ENCODE measurements at places on chromosomes 3 and 15.

GRCh38 chr3:46213201-46213600 lies 5.1 kb upstream of the CCR1 start:
- no peak for DNase-seq

DNA sequence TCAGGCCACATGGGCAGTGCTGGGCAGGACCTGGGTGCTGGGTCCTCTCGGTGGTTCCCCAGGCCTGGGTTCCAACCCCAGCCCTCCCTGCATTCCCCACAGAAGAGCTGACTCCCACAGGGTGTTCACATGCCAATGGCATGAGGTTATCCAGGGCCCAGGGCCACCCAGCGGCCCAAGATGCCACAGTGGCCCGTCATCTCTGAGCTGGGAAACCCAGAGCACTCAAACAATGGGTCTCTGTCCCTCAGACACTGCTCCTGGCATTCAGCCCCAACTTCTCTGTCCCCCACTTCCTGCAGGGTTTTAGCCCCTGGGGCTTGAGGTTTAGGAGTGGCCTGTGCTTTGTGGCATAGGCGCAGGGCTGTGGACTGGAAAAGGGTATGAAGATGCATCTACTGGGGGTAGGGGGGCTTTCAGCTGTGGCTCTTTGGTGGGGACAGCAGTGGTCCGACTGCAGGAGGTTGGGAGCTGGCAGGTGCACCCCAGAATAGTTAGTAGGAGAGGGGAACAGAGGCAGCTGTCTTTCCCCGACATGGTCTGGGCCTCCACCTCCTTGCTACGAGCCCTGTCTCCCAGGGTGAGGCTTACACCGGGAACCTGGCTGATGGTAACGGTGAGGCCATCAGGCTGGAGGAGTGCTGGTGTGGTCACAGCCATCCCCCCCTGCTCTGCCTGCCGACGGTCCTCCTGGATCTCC lies 1.7 kb downstream of the CCDC9B start:
- DNase-seq, result no peak

DNA sequence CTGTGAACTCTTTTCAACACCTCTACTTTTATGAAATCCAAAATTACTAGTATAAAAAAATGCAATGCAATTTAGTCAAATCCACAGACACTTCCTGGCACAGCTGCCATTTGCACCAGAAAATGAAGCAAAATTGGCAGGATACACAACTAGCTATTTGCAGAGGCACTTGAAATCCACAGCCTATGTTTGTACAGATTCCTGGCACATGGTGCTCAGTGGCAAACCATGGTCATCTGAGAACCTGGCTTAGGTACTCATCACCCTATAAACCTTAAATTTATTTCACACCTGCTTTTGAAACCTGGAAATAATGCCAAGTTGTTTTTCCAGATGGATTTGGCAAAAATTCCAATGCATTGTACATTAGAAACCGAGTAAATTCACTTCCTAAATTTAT lies 20.2 kb upstream of the PPM1L start:
- no peak for DNase-seq

GRCh38 chr3:38003371-38003816 lies 12.8 kb downstream of the VILL start:
- no peak for DNase-seq

- no peak for DNase-seq
Measured at GRCh38 chr15:39110336-39110735, 470.5 kb upstream of the THBS1 start.

DNA sequence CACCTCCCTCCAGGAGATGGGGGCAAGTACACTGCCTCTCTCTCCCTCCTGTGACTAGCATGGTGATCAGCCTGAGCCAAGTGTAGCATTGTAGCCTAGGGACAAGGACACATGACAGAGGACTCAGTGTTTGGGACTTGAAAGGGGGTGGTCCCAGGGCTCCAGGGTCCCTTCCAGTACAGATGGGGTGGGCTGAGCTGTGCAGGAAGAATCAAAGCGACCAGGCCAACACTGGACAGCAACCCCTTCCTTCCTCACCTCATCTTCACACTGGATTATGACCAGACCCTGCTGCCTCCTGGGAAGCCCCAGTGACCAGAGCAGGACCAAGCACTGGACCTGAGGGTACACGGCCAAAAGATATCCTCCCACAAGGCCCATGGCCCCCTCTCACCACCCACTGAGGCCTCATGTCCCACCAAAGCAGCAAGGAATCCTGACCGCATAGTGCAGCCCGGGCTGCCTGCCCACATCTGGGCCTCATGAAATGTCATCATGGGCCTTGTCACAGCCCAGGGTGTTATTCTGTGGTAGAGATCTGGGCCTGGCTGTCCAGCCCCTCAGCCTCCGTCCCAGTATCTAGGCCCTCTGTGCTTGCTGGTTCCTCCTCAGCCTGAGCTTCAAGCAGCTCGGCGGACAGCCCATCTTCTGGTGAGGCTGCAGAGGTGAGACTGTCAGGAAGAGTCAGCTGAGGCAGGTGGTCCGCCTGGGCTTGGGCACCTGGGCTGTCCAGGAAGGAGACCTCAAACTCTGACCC lies 9.5 kb downstream of the GORASP1 start:
- no peak for DNase-seq

DNA sequence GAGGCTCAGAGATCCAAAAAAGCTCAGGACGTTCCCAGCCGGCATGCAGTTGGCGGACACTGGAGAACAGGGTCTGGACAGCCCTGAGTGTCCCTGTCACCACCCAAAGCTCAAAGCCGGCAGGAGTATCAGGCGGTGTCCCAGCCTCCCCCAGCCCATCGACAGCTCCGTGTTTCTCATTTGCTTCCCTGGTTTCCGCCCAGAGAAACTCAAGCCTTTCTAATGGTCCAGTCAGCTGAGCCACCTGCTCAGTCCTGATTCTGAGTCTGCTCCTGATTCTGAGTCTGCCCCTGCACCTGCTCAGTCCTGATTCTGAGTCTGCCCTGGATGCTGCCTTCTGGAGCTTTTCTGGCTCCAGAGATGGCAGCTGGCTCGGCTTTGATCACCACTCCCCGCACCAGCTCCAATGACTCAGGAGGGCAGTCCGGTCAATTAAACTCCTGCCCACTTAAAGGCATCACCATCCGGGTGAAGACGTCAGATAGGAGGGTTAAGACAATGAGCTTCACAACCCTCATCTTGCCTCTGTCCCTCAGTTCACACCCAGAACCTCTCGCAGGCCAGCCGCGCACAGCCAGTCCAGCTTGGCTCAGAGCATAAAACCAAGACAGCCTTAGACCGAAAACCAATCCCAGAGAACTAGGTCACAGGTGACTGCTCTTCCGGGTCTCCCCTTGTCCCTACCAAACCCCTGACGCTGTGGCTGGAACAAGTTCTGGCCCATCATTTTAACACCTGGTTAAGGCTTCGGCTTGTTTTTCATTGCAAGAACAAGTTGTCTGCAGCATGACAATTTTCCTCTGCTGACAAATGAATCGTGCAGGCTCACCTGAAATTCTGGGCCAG lies 6.8 kb downstream of the PCSK6 start:
- no peak for DNase-seq

- DNase-seq, result no peak
Measured at GRCh38 chr3:188178293-188178936, 24.5 kb downstream of the LPP start.

- no peak for DNase-seq
Measured at GRCh38 chr3:4730719-4731118, 237.6 kb downstream of the ITPR1 start.

DNA sequence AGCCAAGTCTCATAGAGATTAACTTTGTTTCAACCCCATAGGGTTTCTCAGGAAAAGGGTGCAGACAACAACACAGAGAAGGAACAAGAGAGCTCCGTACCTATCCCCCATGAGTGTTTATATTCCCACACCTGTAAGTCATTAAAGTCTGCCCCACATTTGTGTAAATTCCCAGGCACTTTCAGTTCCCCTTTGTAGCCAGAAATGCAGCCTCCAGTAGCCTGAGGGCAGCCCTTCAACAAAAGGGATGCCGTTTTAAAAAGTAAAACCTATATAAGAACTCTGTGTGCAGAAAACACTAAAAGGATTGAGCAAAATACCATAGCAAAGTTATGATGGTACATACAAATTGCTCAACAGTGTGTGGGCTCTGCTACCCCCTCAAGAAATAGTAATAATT lies 59.7 kb upstream of the TMEM108 start:
- DNase-seq, result no peak

DNA sequence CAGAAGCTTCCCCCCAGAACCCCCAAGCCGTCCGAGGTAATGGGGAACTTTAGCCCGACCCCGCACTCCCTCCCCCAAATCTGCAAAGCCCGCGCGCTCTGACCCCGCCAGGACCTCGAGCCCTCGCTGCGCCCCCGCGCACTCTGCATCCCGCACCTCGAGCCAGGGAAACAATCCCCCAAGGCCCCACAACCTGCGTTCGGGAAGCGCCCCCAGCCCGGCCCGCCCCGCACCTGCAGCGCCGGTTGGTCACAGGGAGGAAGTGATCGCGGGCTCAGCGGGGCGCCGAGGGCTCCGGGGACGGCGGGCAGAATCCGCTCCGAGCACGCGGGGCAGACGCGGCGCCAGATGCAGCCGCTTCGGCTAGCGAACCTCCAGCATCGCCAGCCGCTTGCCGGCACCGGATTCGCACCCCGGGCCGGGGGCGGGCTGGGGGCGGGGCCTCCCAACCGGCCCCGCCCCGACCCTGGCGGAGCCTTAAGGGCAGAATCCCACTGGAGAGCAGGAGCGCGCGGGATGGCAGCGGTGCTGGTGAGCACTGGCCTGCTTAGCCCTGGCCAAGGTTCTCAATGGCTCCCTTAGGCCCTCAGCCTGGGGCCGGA lies at the start of gene CAMKV:
CAMKV (minus strand) TSS at position 382 of the 602 bp plus-strand sequence. CDS start 7,518 bp downstream, outside the sequence.
- no peak for DNase-seq

GRCh38 chr3:169117264-169117663 lies 546.2 kb downstream of the MECOM start:
- DNase-seq, result no peak

- no peak for DNase-seq
Measured at GRCh38 chr3:52537165-52537620, 788 bp downstream of the UQCC5 start.

DNA sequence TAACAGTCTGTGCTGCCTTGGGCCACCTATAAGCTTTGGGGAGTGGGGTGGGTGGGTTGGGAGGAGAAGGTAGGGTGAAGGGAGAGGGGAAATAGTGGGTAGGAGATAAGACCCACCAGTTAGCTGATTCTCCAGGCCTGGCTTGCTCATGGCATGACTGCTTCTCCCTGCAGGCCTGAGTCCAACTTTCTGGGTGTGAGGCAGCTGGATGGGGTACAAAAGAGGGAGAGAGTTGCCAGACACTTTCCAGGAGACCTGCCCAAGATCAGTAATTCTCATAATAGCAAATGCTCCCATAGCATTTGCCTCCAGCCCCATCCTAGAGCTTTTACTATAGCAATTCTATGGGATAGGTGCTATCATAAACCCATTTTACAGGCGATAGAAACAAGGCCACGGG lies 7.7 kb downstream of the CGNL1 start:
- no peak for DNase-seq

DNA sequence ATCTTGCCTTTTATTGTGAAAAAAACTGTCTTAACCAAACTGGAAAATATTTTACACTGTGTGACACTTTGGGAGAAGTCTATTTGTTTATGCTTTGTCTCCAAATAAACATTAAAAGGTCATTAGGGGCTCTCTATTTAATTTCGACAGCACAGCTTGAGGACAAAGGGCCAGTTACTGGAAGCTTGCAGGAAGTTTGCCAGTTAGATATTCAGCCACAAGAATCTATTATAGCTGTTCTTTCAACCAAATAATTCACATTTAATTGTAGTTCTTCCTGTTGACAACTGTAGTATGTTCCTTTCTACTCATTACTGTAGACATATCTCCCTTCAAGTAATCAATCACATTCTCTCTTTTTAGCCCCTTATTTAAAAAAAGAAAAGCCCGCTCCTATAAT lies 6.1 kb downstream of the CP start:
- DNase-seq, result no peak

- no peak for DNase-seq
Measured at GRCh38 chr15:64461721-64462162, 1.4 kb downstream of the ZNF609 start.

GRCh38 chr3:140904521-140904920 lies 37.1 kb upstream of the SLC25A36 start:
- DNase-seq, result no peak

DNA sequence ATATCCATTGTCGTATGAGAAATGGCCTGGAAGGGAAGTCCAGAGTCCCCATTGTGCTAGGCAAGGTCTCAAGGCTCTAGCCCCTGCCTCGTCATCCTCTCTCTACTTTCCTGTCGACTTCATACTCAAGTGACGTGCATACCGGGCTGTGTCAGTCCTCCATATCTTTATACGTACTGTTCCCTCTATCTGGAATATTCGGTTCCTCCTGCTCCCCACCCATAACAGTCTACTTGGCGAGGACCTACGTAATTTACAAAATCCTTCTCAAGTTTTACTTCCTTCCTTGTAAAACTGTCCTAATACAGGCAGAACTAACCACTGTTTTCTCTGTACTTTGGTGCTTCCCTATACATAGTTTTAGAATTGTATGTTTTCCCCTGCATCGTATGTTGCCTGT lies 2.2 kb upstream of the ALPK3 start:
- no peak for DNase-seq

- no peak for DNase-seq
Measured at GRCh38 chr15:29533647-29534046, 264.0 kb upstream of the NSMCE3 start.

DNA sequence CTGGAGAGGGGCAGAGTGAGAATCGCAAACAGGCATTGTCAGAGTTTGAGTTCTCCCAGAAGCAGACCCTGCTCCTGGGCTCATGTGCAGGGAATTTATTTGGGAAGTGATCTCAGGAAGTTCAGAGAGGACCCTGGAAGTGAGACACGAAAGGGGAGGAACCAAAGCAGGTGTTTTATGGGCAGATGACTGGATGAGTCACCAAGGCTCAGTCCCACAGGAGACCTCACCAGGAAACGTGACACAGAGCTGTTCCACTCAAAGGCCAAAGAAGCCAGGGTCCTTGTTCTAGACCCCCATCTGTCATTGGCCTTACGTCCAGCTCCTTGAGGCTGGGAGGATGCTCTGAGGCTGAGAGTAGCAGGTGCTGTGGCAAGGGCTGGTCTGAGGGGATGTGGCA lies 43.4 kb upstream of the SEC22A start:
- DNase-seq, result no peak

- no peak for DNase-seq
Measured at GRCh38 chr15:39499042-39499441, 81.8 kb upstream of the THBS1 start.

GRCh38 chr3:86723433-86723832 lies 267.5 kb downstream of the VGLL3 start:
- no peak for DNase-seq

- no peak for DNase-seq
Measured at GRCh38 chr3:183281126-183281797, 28.2 kb downstream of the B3GNT5 start.

DNA sequence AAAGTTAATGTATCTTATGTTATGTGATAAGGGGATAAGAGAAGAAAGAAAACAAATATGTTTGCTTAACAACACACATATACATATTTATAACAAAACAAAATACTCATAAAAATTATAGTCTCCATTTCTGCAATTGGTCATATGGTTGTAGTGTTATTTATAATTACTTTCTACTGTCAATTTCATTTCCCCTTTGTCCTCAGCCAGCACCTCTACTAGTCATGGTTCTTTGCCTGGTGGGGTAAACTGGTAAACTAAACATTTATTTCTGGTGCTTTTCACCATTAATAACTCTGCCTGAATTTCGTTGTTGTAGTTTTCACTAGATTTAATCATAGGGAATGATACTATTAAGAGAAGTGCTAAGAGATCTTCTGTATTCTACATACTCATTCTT lies 88.0 kb upstream of the ALCAM start:
- DNase-seq, result no peak
